ENCODE measurements at places on chromosomes 12 and 14.

GRCh38 chr14:29064305-29064900 is 297.8 kb downstream of the FOXG1 start:
- no peak for DNase-seq

DNA sequence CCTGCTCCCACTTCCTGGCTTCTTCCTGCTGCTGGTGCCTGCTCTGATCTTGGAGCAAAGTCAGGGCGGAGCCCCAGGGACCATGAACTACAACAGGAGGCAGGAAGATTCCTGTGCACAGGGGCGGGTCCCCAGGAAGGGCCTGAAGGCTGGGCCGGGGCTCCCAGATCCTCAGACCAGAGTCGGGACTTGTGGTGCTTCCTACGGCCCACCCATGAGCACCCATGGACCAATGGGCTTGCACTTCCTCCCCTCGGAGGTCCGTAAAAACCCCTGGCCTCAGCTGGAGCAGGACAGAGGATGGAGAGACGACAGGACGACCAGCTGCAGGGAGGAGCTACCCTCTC is 1287.1 kb downstream of the TMEM121 start:
- no peak for DNase-seq

DNA sequence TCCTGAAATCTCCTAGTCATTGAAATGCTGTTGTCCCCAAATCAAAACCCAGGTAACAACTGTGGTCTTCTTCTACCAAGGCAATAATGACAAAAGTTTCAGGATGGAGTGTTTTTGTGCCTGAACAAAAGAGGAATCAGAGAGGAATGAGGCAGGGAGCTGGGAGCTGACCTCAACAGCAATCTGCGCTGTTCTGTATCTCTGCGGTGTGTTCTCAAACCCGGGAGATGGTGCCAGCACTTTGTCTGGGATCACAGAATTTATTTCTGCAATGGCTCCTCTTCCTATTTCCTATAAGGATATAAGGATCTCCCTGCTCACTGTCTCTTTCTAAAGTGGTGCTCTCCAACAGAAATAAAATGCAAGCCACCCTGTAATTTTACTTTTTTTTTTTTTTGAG is 449 bp upstream of the GLT8D2 start:
- DNase-seq = no peak

DNA sequence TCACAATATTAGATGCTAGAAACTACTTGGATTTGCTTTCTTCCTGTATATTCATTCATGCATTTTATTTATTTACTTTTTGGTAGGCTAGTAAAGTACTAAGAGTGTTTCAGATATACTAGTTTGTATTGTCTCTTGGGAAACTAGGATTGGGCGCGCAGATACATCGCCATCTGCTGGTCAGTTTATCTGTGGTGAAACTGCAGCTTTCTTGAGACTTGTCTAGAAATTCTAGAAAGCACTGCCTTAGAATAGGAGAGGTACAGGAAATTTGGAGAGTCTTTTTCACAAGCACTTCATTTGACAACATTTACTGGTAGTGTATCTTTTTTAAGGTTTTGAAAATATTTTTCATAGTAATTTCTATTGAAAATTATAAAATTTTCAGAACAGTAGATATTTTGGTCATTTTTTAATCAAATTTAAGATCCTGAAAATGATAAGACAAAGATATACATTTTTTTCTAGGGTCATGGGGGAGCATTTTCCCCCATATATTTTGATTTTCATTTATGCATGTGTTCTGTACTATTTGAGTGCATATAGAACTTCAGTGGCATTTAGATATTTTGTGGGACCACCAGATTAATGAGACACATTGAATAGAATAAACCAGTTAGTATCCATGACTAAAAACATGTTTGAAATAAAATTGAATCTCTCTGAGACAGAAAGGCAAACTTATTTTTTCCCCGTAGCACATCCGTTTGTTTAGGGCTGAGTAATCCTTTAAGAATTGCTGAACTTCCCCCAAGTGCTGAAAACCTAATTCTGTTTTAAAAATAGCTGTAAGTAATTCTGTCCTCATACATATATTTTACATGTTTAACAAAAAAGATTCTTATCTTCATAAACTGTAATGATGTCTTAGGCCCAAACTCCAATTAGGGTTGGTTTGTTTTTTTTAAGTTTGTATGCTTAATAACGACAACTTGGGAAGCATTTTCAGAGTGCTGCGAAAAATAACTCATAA is 44.5 kb downstream of the SLC38A6 start:
- peak; percentile 57 for DNase-seq

DNA sequence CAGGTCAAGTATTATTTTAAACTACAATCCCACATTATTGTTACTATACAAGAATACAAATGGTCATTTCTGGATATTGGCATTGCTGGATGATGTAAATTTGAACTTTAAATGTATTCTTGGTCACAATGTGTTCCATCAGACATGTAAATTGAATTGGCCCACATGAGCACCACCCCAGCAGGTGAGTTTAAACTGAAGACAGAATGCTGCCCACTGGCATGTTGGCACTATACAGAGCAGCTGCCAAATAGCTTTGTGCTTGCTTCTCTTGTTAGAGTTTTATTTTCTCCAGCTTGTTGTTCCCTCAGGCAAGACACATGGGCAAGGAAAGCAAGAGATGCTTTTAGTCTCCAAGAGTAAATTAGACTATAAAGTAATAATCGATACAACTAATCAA is 98.6 kb downstream of the C12orf50 start:
- DNase-seq = no peak

- DNase-seq = no peak
Observed at GRCh38 chr12:72006766-72007165, 68.1 kb downstream of the TPH2 start.
